CD8-positive, alpha-beta memory T cell (primary cell): ENCODE measurements at places on chromosomes 4 and X. TPM values are rescaled to one million over a fixed set of nuclear protein-coding genes. Genes with fewer than 3 reads are reported as not detected.

Gene TMEM47
- total RNA-seq: not detected

DNA sequence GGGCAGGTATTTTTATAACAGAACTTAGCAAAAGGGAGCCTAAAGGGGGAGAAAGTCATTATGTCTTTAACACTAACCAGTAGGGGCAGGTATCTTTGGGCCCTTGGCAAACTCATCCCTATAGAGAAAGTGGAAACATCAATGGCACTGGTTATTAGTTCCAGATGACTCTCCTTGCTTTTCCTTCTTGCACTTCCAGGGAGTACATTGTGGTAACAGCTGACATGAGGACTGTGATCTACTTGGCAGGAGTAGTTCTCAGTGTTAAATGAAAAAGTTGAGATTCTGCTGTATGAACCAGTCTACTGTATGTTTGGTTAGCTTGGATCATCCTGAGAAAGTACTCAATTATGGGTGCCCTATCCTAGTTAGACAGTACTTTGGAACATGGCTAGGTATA is 93.6 kb downstream of the ATXN3L start:
- no peaks in the 10 kb centered on the region for H3K4me1 ChIP-seq
- no peak overlapping the region for H3K27ac ChIP-seq

GRCh38 chr4:53013873-53014775 is 152.0 kb downstream of the RASL11B start:
- no peak overlapping the region for H3K4me3 ChIP-seq
- H3K27ac ChIP-seq: no peak overlapping the region
- no peaks in the 10 kb centered on the region for H3K36me3 ChIP-seq
- no peaks in the 10 kb centered on the region for H3K27me3 ChIP-seq
- DNase-seq: no peak
- H3K4me1 ChIP-seq: peaks cover 12% of the 10 kb centered on the region

DNA sequence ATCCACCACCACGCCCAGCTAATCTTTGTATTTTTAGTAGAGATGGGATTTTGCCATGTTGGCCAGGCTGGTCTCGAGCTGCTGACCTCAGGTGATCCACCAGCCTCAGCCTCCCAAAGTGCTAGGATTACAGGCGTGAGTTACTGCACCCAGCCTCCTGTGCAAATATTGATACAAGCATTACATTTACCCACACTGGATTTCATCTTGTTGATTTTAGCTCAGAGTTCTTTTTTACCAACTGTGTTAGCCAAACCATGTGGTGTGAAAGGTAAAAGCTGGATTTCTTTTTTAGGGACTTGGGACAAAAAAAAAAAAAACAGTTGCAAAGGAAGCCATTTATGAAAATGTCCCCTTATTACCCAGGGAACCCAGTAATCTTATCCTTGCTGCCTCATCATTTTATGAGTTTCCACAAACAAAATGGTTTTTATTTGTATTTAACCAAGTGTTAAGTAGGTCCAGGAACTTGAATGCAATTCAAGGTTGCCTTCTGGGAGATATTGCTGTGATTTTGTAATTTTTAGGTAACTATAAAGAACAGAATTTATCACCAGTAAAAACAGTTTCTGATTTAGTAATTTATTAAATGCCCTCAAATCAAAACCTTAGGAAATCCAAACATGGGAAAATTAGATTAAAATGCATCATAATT is 202.5 kb downstream of the PALLD start:
- no peaks in the 10 kb centered on the region for H3K4me1 ChIP-seq
- H3K27me3 ChIP-seq: no peaks in the 10 kb centered on the region

Gene TRPC3
- total RNA-seq: 0.15 TPM
